Pancreas (tissue), 10 donors: ENCODE measurements at places on chromosomes 5 and 9.

DNA sequence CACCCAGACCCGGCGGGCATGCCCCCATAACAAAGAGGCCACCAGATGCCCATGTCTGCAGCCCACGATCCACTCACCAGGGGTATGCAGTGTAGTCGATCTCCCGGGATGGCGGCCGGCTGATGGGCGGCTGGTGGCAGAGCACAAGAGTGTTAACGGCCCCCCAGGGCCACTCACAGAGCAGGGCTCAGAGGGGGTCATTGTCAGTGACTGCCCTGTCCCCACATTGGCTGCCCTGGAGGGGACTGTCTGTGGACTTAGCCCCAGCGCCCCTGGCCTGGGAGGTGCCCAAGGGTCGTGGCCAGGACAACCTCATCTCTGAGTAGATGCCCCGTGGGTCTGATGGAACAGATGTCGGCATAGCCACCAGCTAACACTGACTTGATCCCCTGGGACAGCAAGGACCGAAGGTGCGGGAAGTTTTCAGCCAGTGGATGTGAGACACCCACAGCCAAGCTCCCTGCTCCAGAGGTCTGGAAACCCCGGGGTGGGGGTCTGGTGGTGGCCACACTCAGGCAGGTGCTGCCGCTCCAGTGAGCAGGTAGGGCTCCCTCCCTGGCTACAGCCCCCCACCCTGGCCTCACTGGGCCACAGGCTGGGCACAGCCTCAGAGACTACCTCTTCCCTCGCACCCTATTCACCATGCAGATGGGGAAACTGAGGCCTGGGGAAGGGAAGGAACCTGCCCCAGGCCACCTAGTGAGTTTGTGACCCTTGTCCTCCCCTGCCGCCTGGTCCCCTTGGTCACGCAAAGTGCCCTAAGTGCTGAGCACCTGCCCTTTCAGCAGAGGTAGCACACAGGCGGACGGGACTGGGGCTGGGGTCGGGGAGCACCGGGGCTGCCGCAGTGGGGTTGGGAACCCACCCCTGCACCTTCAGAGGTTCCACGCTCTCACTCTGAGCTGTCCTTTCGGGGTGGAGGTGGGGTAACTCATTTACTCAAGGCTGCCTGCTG lies 38.1 kb upstream of the SARDH start:
- no peak for DNase-seq

DNA sequence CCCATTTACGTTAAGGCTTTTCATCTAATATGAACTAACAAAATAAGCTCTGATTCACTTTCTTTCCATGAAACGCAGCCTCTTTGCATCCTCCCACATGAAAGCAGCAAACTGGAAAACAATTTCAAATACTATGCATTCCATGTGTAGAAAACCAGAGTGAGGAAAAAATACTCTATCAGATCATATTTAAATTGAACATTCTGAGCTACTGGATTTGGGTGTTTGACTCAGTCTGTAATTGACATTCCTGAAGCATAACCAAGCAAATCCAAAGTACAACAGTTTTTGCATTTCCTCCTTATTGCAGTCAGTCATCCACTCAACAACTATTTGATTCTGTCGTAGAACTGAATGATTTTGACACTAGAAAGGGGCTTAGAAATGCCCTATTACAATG lies 399.1 kb upstream of the NMUR2 start:
- no peak for DNase-seq

GRCh38 chr5:157598350-157598936 lies 22.9 kb upstream of the ADAM19 start:
- DNase-seq = no peak

- no peak for DNase-seq
Observed at GRCh38 chr9:127279717-127280285, 15.2 kb downstream of the GARNL3 start.

DNA sequence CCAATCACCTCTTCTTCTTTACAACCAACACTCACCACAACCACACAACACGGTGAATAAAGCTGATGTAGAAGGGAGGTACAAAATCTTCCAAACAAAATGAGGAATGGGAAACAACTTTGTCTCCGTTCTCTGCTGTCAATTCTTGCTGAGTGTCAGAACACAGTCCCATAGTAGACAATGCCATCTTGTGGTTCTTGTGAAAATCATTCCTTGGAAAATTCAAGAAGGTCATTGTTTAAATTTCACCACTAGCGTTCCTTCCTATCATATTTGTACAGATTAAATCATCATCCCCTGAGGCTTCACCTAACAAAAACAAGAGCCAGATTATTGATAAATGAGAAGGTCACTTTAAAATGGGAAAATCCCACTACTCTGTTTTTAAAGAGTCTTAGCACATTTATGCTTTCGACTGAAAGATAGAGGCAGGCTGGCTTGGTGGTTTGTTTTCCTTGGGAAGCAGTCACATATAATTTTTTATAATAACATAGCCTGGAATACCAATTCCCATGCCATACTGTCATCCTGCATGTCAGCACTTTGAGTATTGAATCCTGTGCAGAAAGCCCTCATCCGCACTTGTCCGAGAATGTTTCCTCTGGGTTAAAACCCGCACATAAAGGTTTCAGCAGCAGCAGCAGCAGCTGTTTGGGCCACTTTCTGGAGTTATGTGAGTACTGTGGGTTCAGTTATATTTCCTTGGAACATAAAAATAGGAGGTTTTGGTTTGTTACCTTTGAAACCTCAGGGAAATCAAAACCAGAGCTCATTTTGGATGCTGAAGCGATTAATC lies 395.0 kb upstream of the SMARCA2 start:
- DNase-seq = no peak

- DNase-seq = peak; percentile 38
Observed at GRCh38 chr5:1757511-1757910, 42.1 kb downstream of the MRPL36 start.

DNA sequence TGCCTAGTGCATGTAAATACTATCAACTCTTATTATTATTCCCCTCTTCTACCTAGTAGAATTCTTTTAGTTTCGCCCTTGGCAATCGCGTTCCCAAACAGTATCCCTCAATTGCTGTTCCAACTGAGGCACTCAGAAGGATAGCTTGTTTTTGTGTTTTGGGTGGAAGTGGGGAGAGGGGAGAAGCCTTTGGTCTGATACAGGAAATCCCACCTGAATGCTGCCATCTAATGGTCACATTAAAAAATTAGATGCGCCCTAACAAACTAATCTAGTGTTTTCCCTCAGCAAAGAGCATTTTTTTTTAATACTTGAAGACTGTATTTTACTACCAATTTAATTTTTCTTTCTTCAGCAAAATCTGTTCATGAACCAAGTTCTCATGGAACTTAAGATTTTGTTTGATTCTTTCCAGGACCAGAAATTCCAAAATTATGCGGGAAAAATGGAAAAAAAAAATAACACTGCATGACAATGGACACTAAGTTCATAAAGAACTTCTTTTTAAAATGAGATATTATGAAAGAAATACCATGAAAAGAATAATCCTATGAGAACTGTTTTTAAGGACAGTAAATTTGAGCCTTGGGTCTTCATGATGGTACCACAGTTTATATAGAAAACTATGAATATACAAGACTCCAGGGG lies 22.2 kb upstream of the GLDC start:
- no peak for DNase-seq
